Right atrium auricular region (tissue), 2 donors: ENCODE measurements at places on chromosomes 16 and 17.
A peak's percentile ranks its signal among the peaks of the same experiment; 100 is the strongest.

GRCh38 chr17:74952431-74953133 is 16.9 kb downstream of the OTOP3 start:
- DNase-seq, result no peak

DNA sequence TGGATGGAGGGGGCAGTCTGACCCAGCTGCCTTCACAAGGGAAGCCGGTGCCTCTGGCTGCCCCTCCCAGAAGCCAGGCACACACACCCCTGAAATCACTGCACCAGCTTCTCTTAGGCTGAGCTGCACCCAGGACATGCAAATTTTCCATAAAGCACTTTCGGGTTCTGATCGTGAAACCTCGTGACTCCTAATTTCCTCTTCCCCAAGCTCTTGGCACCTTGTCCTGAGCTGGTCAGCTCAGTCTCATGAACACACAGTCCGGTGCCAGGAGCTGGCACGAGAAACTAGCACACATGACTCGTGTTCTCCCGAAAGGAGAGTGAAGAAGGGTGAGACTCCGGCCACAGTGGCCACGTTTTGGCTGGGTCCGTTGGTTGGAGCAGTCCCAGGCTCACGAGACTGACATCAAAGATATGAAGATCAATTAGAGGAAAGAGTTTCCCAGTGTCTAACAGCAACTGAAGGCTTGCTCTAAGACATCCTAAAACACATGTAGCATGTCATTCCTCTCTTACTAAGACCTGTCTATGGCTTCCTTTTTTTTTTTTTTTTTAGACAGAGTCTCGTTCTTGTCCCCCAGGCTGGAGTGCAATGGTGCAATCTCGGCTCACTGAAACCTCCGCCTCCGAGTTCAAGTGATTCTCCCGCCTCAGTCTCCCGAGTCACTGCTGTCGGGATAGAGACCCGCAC is 9.2 kb upstream of the ABR start:
- peak; percentile 95 for DNase-seq

DNA sequence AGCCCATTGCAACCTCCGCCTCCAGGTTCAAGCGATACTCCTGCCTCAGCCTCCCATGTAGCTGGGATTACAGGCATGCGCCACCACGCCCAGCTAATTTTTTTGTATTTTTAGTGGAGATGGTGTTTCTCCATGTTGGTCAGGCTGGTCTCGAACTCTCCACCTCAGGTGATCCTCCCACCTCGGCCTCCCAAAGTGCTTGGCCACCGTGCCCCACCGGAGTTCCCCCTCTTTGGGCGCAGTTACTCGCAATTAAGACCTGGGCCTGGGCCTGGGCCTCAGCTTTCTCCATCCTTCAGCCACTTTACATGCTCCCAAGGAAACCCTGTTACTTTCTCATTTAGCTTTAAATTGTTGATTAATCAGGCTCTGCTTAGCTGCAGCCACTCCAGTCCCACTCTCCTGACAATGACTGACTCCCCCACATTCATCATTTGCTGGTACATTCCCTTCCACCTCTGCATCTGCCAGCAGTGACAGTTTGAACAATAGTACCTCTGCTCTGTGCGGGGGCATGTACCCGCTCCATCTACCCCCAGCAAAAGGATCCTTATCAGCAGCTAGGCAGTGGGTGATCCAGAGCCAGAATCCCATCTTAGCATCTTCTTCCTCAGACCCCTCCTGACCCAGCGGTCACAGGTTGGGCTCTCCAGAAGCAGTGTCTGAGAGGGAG is 47.2 kb upstream of the SLC47A1 start:
- no peak for DNase-seq

- DNase-seq, result peak; percentile 95
Observed at GRCh38 chr17:2392252-2393173, 8.3 kb downstream of the MNT start.

- DNase-seq, result no peak
Observed at GRCh38 chr16:64742455-64743223, 379.2 kb downstream of the CDH11 start.

- DNase-seq, result no peak
Observed at GRCh38 chr17:40363111-40363827, 1.3 kb downstream of the GJD3 start.

- DNase-seq, result no peak
Observed at GRCh38 chr16:29982560-29983419, 9.1 kb downstream of the TAOK2 start.

DNA sequence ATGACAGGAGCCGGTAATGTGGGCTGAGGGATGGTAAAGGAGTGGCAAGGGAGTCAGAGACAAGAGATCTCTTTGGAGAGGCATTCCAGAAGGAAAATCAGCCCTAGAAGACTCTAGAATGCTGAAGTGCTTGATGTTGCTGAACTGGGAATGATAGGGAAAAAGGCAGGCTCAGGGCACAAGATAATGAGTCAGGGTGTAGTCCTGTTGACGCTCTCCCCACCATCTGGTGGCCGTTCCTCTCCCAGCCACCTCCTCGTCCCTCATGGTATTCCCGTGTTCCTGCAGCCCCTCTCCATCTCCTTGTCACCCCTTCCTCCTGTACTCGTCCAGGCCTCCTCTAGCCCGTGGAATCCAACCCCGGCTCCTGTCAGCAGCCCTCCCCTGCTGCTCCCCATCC is 11.1 kb upstream of the ALDOA start:
- no peak for DNase-seq

GRCh38 chr16:46743232-46743719 is 4.9 kb downstream of the MYLK3 start:
- DNase-seq, result no peak

DNA sequence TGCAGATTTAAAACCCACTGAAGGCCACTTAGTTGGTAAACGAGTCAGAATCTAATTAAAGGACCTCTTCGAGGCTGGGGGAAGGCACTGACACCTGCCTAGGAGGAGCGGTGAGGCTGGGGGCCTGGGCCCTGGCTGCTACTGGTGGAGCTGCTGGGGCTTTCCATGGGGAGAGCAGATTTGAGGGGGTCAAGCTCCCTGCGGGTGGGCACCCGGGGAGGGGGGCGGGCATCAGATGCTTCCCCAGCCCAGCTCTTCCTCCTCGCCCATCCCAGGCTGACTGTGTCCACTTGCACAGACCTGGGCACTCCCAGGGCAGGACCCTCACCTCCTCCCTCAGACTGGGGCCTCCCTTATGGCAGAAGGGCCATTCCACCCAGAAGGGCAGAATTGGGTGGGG is 19.0 kb downstream of the SRCIN1 start:
- DNase-seq, result no peak

DNA sequence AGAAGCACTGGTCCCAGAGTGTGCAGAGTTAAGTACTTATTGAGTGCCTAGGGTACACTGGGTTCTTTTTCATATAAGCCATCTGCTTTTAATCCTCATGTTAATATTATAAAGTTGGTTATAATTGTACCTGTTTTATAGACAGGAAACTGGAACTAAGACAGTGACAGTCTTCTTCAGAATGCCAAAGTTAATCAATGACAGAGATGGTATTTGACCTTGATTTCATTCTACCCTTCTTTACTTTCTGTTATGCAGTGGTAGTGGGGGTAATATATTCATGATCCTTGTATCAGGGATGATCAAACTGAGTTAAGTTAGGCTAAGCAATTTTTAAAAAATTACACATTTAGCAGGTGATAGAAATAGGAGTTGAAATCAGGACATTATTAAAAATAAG is 108.6 kb upstream of the GOT2 start:
- DNase-seq, result no peak

DNA sequence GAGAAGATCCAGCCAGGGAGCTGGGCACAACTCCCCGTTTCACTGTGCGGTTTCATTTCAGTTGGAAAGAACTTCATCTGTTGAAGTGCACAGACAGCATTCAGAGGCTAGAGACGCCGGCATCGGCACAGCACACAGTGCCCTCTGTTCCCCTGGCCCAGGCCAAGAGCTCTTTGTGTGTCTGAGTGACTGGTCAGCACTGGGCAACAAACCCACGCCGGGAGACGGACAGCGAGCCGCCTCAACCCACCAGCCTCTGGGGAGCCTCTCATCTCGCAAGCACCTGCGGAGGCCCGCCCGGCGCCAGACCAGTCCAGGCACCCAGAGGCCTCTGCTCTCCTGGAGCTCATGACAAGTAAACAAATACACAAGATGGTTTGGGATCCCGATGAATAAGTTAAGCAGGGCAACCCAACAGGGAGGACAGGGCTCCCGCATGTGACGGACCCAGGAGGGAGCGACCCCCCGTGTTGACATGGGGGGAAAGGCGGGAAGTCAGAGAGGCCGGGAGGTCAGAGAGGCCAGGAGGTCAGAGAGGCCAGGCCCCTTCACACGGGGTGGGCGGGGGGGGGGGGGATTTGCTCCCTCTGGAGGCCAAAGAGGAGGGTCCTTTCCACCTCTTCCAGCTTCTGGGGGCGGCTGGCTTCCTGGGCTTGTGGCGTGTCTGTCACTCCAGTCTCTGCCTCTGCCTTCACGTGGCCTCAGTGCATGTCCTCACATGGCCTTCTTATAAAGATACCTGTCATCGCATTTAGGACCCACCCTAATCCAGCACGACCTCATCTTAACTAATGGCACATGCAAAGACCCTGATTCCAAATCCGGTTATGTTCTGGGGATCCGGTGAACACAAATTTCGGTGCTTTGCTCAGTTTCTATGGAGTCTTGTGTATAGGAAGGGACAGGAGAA is 25.8 kb upstream of the KLHDC4 start:
- DNase-seq, result no peak

- DNase-seq, result no peak
Observed at GRCh38 chr17:13160296-13160695, 142.5 kb upstream of the ELAC2 start.

- no peak for DNase-seq
Observed at GRCh38 chr17:40072735-40073346, 10.1 kb downstream of the THRA start.

- DNase-seq, result no peak
Observed at GRCh38 chr17:55275894-55276804, 11.4 kb downstream of the HLF start.

DNA sequence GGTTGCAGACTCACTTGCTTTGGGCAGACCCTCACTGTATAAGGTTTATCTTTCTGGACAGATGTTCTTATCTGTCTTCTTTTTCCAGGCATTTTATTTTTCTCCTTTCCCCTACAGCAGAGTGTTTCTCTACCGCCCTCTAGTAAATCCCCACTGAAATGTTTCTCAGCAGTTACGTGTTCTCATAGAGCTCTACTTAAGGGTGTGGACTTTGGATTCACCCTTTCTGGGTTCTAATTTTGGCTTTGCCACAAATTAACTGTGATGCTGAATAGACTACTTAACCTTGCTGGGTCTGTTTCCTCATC is 2.0 kb downstream of the ADAT1 start:
- DNase-seq, result no peak

- DNase-seq, result no peak
Observed at GRCh38 chr16:16143038-16143763, 80.1 kb downstream of the ABCC6 start.

DNA sequence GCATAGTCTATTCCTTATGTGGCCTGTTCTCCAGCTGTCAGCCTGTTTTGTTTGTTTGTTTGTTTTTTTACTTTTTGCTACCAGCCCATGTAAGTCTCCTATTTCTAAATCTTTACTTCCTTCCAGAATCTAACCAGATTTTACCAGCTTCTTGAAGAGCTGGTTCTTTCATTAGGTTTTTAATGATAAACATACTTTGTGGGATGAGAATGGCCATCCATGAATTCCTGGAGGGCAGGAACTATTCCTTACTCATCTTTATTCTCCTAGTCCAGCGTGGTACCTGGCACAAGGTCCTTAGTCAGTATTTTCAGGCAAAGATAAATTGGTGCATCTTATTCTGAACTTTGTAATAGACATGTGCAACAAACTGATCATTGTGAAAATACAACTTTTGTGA is 17.3 kb downstream of the RSPRY1 start:
- no peak for DNase-seq

DNA sequence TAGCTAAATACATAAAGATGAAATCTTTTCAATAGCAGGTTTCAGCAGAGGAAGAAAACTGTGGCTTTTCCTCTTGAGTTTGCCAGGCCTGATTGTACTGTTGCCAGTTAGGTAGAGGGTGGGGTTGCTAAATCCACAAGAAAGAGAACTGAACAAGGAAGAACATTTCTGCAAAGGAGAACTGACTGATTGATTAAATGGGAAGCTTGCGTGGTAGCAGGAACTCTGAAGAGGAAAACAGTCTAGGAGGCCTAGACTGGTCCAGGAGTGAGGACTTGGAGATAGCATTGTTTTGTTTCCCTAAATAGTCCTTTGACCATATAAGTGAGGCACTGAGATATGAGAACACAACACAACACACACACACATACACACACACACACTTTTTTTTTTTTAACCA is 18.8 kb downstream of the LRRC36 start:
- no peak for DNase-seq

- DNase-seq, result peak; percentile 78
Observed at GRCh38 chr16:50093607-50094539, 28.1 kb downstream of the HEATR3 start.

GRCh38 chr16:56047307-56048234 is 143.7 kb upstream of the GNAO1 start:
- DNase-seq, result no peak

- DNase-seq, result no peak
Observed at GRCh38 chr17:73553311-73553710, 90.9 kb downstream of the SDK2 start.

DNA sequence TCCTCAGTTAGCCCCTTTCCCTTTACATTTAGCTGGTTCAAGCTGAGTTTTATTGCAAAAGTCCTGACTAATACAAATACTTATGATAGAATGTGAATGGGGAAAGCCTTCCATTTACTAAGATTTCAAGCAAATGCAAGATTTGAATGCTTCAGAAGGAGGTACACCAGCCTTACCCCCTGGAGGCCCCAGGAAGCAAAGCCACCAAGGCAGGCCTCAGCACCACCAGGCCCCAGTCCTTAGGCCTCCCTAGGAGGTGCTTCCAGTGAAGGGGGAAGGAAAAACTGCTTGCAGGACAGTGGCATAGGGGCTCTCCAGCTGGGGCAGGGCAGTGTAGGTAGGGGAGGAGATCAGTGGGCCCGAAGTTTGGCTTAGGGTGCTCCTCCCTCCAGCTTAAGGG is 7.3 kb upstream of the PRPSAP2 start:
- no peak for DNase-seq

DNA sequence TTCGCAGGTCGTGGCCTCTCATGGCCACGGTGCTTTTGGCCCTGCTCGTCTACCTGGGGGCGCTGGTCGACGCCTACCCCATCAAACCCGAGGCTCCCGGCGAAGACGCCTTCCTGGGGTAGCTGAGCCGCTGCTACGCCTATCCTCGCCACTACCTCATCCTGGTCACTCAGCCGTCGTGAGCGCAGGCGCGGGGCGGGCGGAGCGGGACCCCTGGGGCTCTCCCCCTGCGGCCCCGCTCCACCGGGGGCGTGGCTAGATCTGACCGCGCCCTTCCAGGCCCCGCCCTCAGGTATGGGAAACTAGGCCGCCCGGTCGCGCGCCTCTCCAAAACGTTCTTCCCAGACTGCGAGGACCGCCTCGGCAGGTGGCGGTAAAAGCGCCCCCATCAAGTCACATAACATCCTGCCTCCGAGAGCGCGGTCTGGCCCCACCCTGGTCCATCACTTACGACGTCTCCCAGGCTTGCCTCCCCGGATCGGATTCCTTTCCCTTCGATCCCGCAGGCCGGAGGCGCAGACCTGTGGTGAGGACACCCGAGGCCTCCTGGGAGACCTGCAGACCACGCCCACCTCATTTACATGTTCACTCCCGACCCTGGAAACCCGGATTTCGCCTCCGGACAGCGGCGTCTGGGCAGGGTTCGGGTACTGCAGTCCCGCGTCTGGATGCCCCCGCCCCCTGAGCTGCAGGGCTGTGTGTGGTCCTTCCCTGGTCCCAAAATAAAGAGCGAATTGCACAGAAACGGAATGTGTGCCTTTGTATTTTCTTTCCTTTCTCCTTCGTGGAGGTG is 91.5 kb upstream of the TMEM97 start:
- DNase-seq, result no peak

- no peak for DNase-seq
Observed at GRCh38 chr17:6376931-6377361, 58.0 kb downstream of the AIPL1 start.

GRCh38 chr17:83155128-83156121 is 76.0 kb downstream of the METRNL start:
- peak; percentile 60 for DNase-seq
